ENCODE measurements at places on chromosomes 4 and X. TPM values are rescaled to one million over a fixed set of nuclear protein-coding genes. Genes with fewer than 3 reads are reported as not detected.
A peak's percentile ranks its signal among the peaks of the same experiment; 100 is the strongest.

DNA sequence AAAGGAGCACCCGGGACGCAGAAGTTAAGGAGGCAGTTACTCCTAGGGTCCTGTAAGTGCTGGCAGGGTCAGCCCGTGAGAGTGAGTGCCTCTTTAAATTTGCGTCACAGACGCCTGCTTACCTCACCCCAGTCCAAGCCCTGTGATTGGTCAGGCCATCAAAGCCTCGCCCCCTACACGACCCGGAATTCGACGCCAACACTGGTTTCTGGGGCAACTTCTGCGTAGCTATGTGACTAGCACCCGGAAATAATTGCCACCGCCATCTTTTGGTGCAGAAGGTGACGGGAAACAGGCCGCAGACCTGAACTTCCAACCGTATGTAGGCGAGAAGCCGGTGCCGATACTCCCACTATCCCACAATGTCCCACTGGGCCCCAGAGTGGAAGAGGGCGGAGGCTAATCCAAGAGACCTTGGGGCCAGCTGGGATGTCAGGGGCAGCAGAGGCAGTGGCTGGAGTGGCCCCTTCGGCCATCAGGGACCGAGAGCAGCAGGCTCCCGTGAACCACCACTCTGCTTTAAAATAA, at the start of gene DDX53:
Gene DDX53 (plus strand): TSS at position 265 of the 528 bp plus-strand sequence. CDS start 98 bp downstream, at position 363.
- no peaks in the 10 kb centered on the region for H3K4me1 ChIP-seq
- no peaks in the 10 kb centered on the region for H3K27me3 ChIP-seq
- H3K27ac ChIP-seq: no peak within 1 kb of the TSS
- DNase-seq: no peak
- no peak within 1 kb of the TSS for H3K4me3 ChIP-seq

The SRPX2 gene
- 19.1 TPM for total RNA-seq

The MAGED1 gene
- 248 TPM for total RNA-seq

The SULT1B1 gene
- 53.8 TPM for total RNA-seq

DNA sequence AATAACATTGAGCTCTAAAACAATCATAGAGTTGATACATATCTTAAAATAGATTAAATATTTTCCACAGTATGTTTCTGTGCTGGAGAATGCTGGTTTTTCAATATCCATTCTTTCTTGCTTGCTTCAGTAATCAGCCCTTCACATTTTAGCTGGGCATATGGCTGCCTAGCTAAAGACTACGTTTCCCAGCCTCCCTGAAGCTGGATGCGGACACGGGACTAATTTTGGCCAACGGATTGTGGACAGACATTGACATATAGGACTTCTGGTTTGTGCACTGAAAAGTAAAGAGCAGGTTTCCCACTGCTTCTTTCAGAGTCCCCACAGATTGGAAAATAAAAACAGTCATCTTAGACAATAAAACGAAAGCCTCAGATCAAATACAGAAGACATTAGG, 97.3 kb downstream of the COL25A1 start:
- H3K36me3 ChIP-seq: no peaks in the 10 kb centered on the region
- H3K27me3 ChIP-seq: no peaks in the 10 kb centered on the region
- peaks cover 11% of the 10 kb centered on the region for H3K4me1 ChIP-seq
- DNase-seq: no peak

GRCh38 chr4:85905761-85906160, 430.8 kb downstream of the ARHGAP24 start:
- H3K4me3 ChIP-seq: no peak overlapping the region
- H3K27ac ChIP-seq: no peak overlapping the region
- no peaks in the 10 kb centered on the region for H3K27me3 ChIP-seq
- no peak for DNase-seq

GRCh38 chr4:149964001-149964796, 114.0 kb upstream of the DCLK2 start:
- H3K4me3 ChIP-seq: no peak overlapping the region
- H3K4me1 ChIP-seq: peaks cover 10% of the 10 kb centered on the region
- no peaks in the 10 kb centered on the region for H3K36me3 ChIP-seq
- DNase-seq: no peak
- H3K27ac ChIP-seq: peak overlapping the region; percentile 85
- no peaks in the 10 kb centered on the region for H3K27me3 ChIP-seq

The NR3C2 gene
- 8.7 TPM for total RNA-seq

GRCh38 chr4:177455561-177455970, 13.3 kb upstream of the AGA start:
- no peaks in the 10 kb centered on the region for H3K4me1 ChIP-seq
- no peak overlapping the region for H3K27ac ChIP-seq
- no peak overlapping the region for H3K4me3 ChIP-seq
- H3K36me3 ChIP-seq: no peaks in the 10 kb centered on the region

The AR gene
- 4.5 TPM for total RNA-seq

DNA sequence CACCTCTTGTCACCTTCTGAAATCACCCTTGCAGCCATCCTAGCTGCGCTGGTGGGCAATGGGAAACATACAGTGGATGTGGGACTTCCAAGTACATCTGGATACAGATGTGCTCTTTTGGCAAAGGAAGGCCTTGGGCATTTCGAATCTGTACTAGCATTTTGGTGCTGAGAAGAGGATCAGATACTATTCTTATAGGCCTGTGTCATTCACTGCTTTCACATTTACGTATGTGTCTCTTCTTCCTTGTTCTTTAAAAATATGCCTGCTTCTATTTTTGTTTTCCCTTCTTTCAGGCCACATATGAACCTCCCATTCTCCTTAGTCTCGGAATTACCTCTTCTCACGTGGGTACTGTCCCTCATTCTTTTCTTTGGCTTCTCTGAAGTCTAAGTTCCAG, 53.1 kb downstream of the EFNB1 start:
- H3K27ac ChIP-seq: no peak overlapping the region
- no peaks in the 10 kb centered on the region for H3K27me3 ChIP-seq
- no peaks in the 10 kb centered on the region for H3K4me1 ChIP-seq
- no peaks in the 10 kb centered on the region for H3K36me3 ChIP-seq
- no peak for DNase-seq

DNA sequence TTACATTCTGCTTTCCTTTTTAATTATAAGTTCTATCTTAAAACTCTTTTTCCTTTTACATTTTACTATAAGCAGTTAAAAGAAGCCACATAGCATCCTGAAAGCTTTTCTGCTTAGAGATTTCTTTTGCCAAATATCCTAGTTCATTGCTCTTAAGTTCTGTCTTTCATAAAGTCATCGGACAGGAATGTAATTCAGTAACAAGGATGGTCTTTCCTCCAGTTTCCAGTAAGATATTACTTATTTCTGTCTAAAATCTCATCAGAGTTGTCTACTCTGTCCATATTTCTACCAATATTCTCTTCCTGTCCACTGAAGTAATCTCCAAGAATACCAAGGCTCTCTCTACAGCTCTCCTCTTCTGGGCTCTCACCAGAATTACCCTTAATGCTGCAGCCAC, 37.5 kb upstream of the ADH1C start:
- no peaks in the 10 kb centered on the region for H3K36me3 ChIP-seq
- H3K4me1 ChIP-seq: no peaks in the 10 kb centered on the region
- H3K27me3 ChIP-seq: no peaks in the 10 kb centered on the region
- DNase-seq: no peak
- no peak overlapping the region for H3K4me3 ChIP-seq

GRCh38 chr4:45596379-45597101, 527.3 kb downstream of the GABRG1 start:
- no peak overlapping the region for H3K27ac ChIP-seq
- H3K36me3 ChIP-seq: no peaks in the 10 kb centered on the region
- no peaks in the 10 kb centered on the region for H3K4me1 ChIP-seq
- H3K27me3 ChIP-seq: no peaks in the 10 kb centered on the region

DNA sequence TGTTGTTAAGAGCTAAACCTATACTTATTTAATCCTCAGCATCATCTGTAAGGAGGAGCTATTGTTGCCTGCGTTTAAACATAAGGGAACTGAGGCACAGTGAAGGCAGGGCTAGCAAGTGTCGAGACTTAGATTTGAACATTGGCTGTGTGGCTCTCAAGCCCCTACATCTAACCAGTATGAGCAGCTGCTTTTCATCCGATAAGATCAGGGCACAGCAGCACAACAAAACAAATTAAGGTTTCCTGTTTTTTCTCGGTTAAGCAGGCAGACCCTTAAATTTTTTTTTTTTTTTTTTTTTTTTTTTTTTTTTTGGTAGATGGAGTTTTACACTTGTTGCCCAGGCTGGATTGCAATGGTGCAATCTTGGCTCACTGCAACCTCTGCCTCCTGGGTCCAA, 35.6 kb downstream of the RAB40A start:
- H3K27ac ChIP-seq: no peak overlapping the region
- H3K27me3 ChIP-seq: no peaks in the 10 kb centered on the region
- no peaks in the 10 kb centered on the region for H3K36me3 ChIP-seq
- H3K4me1 ChIP-seq: no peaks in the 10 kb centered on the region
- no peak for DNase-seq

- peaks cover 4% of the 10 kb centered on the region for H3K4me1 ChIP-seq
- no peaks in the 10 kb centered on the region for H3K27me3 ChIP-seq
- no peak for DNase-seq
- H3K36me3 ChIP-seq: no peaks in the 10 kb centered on the region
- no peak overlapping the region for H3K27ac ChIP-seq
These were observed 200.7 kb downstream of the TLL1 start for GRCh38 chr4:166073783-166074182.

DNA sequence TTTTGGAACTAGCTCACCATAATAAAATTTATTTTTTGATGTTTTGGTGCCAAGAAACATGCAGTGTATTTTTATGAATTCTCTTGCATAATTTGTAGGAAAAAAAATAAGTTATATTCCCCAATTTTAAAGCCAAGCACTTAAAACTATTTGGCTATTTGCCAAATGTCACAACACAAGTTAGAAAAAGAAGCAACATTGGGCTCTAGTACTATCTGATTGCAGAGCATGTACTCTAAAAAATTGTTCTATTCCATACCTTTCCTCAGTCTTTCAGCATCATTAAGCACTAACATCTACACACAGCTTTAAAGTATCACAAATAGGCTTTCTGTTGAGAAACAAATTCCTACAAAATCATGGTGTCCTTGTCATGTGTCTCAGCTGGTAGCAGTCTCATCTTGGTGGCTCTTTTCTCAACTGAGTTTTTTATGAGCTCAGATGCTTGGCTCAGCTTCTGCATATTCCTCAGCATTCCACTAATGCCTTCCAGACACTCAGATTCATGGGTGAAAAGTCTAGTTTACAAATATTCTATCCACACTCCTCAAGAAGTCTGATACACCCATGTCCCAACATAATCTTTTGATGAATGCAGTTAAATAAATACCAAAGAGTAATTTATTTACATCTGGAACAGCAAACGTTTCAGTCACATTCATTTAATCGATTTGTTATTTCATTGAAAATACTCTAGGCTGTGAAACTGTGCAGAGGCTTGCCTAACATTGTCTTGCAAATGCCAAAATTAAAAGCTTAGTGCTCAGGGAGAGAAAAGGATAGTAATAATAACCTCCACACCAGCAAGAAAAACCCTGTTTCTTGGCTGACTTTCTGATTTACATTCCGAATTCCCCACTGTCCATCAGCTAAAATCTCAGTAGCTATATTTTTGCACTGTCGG, 2209.9 kb downstream of the PCDH7 start:
- H3K4me3 ChIP-seq: no peak overlapping the region
- no peaks in the 10 kb centered on the region for H3K27me3 ChIP-seq
- H3K36me3 ChIP-seq: no peaks in the 10 kb centered on the region
- no peaks in the 10 kb centered on the region for H3K4me1 ChIP-seq

The BST1 gene
- total RNA-seq: 3.5 TPM

- H3K27me3 ChIP-seq: no peaks in the 10 kb centered on the region
- H3K27ac ChIP-seq: no peak overlapping the region
- no peak for DNase-seq
- no peak overlapping the region for H3K4me3 ChIP-seq
- no peaks in the 10 kb centered on the region for H3K36me3 ChIP-seq
These were observed 8.0 kb upstream of the PALLD start for GRCh38 chr4:168488869-168489274.

DNA sequence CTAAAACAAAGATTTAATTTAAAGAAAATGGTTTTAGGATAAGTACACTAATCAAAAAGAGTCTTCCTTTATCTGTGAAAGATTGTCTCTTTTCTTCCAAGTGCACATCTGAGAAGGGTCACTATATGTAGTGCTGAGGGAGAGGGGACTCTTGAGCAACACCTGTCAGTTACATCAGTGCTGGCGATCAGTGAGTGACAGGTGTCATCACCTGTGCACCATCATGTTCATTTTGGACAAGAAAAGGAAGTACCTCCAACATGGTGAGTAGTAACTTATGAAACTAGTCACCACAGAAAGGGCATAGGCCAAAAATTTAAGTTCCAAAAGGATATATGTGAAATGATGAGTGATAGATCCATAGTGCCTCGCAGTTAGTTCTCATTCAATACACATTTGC, 55.7 kb downstream of the MCUB start:
- no peaks in the 10 kb centered on the region for H3K4me1 ChIP-seq
- DNase-seq: no peak
- H3K27ac ChIP-seq: no peak overlapping the region
- no peaks in the 10 kb centered on the region for H3K36me3 ChIP-seq
- no peak overlapping the region for H3K4me3 ChIP-seq
- H3K27me3 ChIP-seq: no peaks in the 10 kb centered on the region

The GPR173 gene
- total RNA-seq: 2.2 TPM

The VSIG4 gene
- 5.3 TPM for total RNA-seq

The GC gene
- total RNA-seq: 1,037 TPM

DNA sequence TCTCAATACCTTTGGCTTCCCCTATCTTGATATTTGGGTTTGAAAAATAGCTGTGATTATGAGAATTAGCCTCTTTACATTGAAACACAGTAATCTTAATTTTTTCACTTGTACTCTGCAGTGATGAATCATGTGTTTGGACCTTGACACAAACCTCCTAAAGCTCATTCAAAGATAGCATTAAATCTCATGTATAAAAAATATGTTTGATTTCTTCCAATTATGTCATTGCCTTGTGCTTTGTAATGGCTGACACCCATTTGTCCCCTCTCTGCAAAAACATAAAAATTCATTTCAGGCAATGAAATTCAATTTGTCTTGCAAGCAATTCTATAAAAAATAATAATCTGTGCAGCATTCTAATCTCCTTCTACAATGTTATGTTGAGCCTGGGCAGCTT, 422.4 kb upstream of the BOD1L1 start:
- DNase-seq: no peak
- H3K36me3 ChIP-seq: no peaks in the 10 kb centered on the region
- no peak overlapping the region for H3K4me3 ChIP-seq

GRCh38 chr4:40193578-40193977, 3.3 kb upstream of the RHOH start:
- H3K36me3 ChIP-seq: no peaks in the 10 kb centered on the region
- no peaks in the 10 kb centered on the region for H3K27me3 ChIP-seq
- H3K4me3 ChIP-seq: no peak overlapping the region
- DNase-seq: no peak

DNA sequence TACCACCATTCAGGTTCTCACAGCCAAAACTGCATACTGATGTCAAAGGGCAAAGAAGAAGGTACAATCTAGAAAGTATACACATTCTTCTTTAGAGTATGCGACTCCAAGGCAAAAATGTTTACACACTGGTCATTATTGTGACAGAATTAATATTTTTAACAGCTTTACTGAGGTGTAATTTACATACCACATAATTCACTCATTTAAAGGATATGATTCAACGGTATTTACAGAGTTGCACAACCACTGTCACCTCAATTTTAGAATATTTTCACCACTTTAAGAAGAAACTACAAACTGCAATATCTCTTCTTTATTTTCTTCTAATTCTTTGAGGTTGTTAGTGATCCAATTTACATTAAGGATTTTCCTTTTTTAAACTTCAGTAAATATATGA, 325.4 kb upstream of the SMIM31 start:
- no peak overlapping the region for H3K4me3 ChIP-seq
- H3K4me1 ChIP-seq: no peaks in the 10 kb centered on the region
- DNase-seq: no peak
- H3K27ac ChIP-seq: no peak overlapping the region

The NSUN7 gene
- total RNA-seq: 8.0 TPM

Measured in hepatocyte (in vitro differentiated cells).